T follicular helper cell (primary cell): ENCODE measurements at places on chromosomes 2 and 18.

- no peak for DNase-seq
These were observed 508 bp downstream of the CD8A start for GRCh38 chr2:86790134-86790675.

- no peak for DNase-seq
These were observed 4.0 kb downstream of the FAM117B start for GRCh38 chr2:202638721-202639120.

GRCh38 chr2:224724331-224724730 is 8.2 kb upstream of the CCDC195 start:
- DNase-seq, result no peak

GRCh38 chr2:60106836-60107529 is 446.5 kb downstream of the BCL11A start:
- no peak for DNase-seq

DNA sequence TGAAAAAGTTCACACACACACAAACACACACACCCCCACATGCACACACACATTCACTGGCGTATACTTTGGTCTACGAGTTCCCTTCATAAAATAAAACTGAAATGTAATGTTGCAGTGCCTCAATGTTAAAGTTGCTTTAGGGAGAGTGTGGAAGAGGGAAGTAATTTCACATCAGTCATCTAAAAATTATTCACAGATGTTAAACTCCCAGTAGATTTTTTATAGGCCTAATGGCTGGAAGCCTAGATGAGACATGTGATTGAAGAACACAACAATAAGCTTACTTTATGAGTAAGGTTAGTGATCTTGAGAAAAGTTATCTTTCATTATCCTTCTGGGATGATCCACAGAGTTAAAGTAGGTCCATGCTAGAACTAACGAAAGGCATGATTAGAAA is 506.7 kb upstream of the CNTNAP5 start:
- DNase-seq, result no peak

DNA sequence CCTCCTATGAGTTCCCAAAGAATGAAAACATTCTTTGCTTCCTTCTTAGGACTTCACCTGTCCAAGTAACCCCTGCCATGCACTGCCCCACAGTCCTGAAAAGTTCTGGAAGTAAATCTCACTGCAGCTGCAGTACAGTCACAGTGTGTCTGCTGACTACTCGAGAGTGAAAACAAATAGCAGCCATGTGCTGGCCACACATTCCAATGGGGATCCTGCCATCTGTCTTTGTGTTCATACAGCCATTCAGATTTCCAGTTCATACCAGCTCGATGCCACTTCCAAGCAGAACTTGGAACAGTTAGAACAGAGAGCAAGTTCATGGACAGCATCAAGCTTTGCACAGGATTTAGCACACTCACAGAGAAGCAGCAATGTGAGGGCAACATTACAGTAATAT is 629.9 kb upstream of the ACVR2A start:
- no peak for DNase-seq

- DNase-seq, result no peak
These were observed 89.6 kb upstream of the PMAIP1 start for GRCh38 chr18:59810183-59810582.

DNA sequence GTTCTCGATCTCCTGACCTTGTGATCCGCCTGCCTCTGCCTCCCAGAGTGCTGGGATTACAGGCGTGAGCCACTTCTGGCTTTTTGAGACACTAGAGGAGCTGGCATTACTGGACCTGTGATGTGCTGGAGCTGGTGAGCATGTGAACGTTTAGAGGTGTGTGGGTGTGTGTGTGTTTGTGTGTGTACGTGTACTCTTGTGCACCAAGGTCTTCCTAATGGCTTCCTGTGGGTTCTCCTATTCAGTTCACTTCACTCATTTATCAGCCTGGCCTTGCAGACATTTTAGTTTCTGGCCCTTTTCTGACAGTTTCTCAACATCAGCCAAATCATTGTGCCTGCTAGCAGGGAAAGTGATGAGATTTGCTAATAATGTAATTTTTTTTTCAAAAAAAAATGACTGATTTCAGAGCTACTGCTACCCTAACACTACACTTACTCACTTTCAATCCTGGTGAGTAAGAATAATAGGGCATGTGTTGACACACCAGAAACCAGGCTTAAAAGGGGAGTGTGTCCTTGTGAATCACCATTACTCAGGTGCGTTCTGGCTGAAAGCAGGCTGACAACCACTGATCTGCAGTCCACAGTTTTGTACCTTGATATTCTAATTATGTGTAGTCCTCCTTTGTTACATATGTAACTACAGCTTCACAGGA is 41.0 kb upstream of the ACTR3 start:
- DNase-seq, result no peak

GRCh38 chr18:69674292-69674877 is 273.3 kb downstream of the CD226 start:
- DNase-seq, result no peak

GRCh38 chr2:181674461-181674860 is 5.9 kb downstream of the NEUROD1 start:
- no peak for DNase-seq

- DNase-seq, result no peak
These were observed 99.6 kb upstream of the ST3GAL5 start for GRCh38 chr2:85988175-85988913.

- DNase-seq, result no peak
These were observed 124.7 kb upstream of the ZNF516 start for GRCh38 chr18:76619621-76620315.

- DNase-seq, result no peak
These were observed 52.3 kb downstream of the GAD1 start for GRCh38 chr2:170869036-170869435.

DNA sequence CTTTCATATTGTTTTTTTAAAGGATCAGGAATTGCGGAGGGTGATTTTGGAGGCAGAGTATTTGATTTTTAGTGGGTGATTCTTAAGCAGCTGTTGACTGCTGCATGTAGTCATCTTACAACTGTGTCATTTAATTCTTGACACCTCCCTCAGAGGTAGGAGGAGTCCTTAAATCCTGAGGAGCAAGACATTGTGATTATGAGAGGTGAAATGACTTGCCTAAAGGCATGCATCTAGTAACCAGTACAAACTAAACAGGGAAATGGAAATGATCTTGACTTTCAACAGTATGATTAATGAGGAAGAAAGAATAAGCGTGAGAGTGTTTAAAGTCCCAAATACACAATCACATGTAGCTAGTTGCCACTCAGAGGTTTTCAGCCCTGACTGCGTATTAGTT is 440.7 kb downstream of the THSD7B start:
- no peak for DNase-seq

GRCh38 chr2:226873051-226873620 is 37.3 kb downstream of the RHBDD1 start:
- no peak for DNase-seq

GRCh38 chr2:50345701-50346591 is 686.0 kb downstream of the NRXN1 start:
- no peak for DNase-seq

DNA sequence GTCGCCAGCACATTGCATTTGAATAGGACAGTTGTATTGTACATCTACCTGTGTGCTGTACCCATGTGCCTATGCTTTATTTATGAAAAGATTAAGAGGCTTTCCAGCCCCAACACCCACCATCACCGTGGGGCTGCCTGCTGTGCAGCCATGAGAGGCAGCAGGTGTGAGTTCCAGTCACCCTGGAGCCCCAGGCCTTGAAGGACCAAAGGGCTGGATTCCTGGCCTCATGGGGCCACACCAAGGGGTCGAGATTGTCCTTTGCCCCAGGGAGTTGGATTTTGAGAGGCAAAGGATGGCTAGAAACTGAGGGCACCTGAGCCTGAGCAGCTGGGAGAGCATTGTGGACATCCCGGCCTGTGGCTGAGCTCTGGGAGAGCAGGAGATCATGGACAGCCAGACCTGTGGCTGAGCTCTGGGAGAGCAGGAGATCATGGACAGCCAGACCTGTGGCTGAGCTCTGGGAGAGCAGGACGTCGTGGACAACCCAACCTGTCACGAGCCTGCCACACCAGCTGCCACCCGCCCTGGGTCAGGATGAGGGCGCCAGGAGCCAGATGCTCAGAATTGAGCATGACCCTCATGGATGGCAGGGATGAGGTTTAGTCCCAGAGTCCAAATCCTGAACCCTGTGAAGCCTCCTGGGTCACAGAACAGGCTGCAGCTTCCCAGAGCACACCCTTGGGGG is 182.5 kb upstream of the RAB6C start:
- DNase-seq, result no peak

DNA sequence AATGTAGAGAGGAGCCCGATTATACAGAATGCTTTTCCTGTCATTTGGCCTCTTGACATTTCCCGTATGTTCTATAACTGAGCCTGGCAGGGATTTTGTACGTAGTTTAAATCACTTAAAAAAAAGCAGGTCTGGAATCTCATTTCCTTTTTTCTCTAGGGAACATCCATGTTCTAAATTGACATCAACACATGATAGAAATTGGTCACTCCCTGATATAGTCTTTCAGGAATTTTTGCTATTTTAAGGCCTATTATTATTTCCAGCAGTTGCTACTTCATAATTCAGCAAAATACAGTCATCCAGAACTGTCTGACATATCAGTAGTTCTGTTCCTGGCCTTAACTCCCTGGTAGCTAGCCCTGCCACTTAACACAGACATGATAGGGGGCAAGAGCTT is 565.7 kb upstream of the ZEB2 start:
- no peak for DNase-seq

DNA sequence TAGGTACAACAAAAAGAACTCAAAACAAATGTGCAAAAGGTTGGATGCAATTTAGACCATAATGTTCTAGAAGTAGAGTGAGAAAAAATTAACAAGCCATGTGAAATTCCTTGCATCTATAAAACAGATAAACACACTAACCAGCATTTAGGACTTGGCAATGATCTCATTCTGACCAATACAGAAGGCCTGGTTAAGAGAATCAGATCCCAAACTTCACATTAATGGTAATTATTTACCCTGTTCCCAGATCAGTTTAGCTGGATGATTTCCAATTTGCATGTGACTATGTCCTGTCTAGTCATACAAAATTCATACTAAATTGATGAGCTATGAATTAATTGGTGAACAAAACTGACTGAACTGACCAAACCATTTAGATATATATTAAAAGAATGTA is 98.4 kb upstream of the FIGN start:
- no peak for DNase-seq

GRCh38 chr2:74000666-74001065 is 16.0 kb downstream of the TET3 start:
- DNase-seq, result no peak

- no peak for DNase-seq
These were observed 620 bp upstream of the SLC9A2 start for GRCh38 chr2:102618452-102619413.

- DNase-seq, result no peak
These were observed 110.7 kb downstream of the SH3RF3 start for GRCh38 chr2:109239720-109240119.

DNA sequence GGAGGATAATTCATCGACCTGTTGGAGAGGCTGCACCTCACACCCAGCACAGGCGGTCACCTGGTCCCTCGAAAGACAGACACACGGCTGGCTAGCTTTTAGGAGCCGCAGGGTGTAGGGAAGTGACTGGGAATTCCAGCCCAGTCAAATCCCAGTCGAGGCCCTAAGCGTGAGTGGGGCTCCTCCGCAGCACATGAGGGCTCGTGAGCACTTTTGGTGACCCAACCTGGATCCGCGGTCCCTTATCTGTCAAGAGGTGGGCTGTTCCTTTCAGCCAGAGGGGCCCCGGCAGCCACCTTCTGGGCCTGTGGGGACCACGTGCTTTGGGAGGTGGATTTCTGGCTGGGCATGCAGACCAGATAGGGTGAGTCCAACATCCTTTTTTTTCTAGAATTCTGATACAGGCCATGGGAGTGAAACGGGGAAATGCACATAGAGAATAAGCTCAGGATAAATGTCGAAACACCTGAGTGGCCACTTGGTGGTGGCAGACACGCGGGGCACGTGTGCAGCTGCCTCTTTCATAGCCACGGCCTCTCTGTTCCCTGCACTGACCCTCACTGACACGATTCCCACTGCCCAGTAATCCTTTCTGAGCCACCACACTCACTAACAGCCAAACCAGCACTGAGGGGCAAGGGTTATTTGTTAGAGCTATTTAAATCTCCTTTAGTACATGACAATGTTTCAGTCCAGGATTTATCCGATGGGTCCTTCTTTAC is 148.4 kb upstream of the PXDN start:
- DNase-seq, result no peak

DNA sequence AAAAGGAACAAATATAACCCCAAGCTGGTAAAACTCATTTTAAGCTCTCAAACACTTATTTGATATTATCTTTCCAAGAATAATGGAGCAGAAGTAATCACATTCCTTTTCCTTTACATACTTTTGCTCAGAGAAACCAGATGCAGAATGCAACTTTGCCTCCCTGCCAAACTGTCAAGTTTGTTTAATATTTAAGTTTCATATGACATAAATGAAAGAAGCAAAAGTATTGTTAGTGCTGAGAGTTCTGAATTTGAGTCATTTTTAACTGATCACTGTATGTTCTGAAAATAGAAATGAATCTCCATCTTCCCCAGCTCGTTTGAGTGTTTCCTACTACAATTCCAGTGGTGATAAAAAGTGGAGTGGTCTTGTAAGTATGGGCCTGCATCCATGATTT is 423.4 kb downstream of the PID1 start:
- DNase-seq, result no peak

DNA sequence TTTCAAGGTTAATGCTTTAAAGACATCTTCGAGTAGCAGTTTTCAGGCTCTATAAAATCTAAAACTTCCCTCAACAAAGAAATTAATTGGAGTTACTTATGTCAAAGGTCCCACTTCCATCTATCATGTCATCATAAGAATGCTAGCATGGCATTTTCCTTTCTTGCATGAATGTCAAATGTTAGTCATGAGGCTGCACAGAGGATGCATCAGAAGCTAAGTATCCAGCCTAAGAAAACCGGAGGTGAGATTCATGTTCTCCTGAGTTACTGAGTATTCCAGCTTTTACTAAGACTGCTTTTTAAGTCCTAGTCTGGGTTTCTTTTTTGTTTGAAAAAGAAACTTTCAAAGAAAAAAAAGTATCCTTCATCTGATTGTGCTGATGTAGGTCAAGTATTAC is 130.6 kb upstream of the CDH19 start:
- no peak for DNase-seq

- DNase-seq, result no peak
These were observed 84.9 kb downstream of the ASB1 start for GRCh38 chr2:238511614-238511950.

GRCh38 chr2:9115229-9115628 is 91.4 kb upstream of the ASAP2 start:
- DNase-seq, result no peak

GRCh38 chr2:191666226-191666625 is 11.7 kb upstream of the NABP1 start:
- DNase-seq, result no peak

- DNase-seq, result no peak
These were observed 260.8 kb upstream of the HDAC4 start for GRCh38 chr2:239661334-239662312.
